ENCODE measurements at places on chromosomes 4 and X. TPM values are rescaled to one million over a fixed set of nuclear protein-coding genes. Genes with fewer than 3 reads are reported as not detected.

DNA sequence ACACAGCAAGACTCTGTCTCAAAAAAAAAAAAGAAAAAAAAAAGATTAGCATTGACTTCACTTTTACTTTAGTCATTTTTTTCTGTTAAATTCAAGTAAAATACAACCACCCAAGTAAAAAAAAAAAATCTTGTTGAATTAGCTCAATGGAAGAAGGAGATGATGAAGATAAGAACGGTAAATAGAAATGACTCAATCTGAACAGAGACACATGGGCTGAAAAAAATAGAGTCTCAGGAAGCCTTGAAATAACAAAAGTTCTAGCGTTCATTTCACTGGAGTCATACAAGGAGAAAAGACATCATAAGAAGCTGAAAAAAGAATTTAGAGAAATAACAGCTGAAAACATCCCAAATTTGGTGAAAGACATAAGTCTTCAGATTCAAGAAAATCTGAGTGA is 75.5 kb downstream of the CASP3 start:
- no peak for DNase-seq
- H3K27ac ChIP-seq: no peak overlapping the region
- H3K4me3 ChIP-seq: no peak overlapping the region

GRCh38 chr4:94814237-94814636 is 56.5 kb downstream of the BMPR1B start:
- no peaks in the 10 kb centered on the region for H3K4me1 ChIP-seq
- no peaks in the 10 kb centered on the region for H3K27me3 ChIP-seq
- no peak overlapping the region for H3K27ac ChIP-seq

DNA sequence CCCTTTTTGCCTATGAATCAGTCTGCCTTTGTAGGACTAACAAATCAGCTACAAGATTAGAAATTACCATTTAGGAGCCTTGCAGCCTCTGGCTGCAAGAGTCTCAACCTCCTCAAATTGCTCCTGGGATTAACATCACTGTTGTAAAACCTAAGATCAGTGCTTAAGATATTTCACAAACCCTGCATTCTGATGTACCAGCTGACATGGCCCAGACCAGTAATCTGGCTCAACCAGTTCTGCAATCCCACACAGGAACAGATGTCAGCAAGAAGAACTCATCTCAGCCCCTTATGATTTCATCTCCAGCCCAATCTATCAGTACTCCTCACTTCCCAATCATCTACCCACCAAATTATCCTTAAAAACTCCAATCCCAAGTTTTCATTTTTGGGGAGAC is 32.5 kb upstream of the AADAT start:
- no peaks in the 10 kb centered on the region for H3K4me1 ChIP-seq
- DNase-seq: no peak
- no peaks in the 10 kb centered on the region for H3K36me3 ChIP-seq
- no peak overlapping the region for H3K27ac ChIP-seq

DNA sequence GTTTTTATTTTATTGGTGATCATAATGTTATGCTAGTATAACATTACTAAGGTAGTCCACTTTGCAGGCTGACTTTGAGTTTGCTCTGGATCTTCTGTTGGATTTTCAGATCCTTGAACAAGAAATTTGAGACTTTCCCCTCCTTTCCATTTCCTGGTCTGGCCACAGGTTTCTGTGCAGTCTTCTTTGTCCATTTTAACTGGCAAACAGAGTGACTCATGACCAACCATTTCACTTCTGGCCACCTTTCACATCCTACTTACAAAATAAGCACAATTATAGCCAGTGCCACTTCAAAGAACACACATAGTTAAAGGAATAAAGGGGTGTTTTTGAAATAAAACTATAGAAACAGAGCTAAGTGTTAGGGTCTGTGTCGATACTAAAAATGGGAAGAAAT is 8.4 kb downstream of the ANK2 start:
- H3K36me3 ChIP-seq: no peaks in the 10 kb centered on the region
- H3K27me3 ChIP-seq: peaks cover 3% of the 10 kb centered on the region

DNA sequence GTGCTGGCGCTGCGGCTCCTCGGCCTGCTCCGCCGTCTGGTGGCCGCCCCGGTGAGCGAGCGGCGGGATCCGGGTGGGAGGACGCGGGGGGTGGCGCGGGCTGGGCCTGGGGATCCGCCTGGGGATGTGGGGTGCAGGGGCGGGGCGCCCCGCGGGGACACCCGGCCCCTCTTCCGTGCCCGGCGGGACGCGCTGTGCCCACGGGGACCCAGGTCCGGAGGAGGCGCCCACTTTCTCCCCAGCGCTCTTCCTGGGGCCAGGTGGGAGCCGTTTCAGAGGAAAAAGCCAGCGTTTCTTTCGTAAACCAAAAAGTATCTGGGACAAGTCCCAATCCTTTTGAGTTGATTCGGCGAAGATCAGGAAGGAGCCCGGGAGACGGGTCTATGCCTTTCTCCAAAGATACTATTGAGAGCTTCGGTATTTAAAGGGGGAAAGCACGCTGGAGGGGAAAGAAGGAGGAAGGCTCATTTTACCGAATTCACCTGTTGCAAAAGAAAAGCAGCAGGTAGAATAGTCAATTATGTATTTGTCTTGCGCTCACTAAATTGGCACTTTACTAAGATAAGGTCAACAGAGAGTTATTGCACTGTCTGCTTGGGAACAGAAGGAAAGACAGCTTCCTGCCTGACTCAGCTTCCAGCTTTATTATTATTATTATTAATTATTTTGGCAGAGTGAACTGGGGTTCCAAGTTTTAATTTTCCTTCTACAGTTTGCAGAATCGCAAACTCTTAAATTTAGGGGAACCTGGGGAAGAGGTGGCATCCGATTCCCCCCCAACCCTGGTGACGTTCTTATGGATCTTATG is 81.5 kb upstream of the CD99 start:
- no peaks in the 10 kb centered on the region for H3K27me3 ChIP-seq
- peaks cover 38% of the 10 kb centered on the region for H3K36me3 ChIP-seq
- no peak for DNase-seq

GRCh38 chr4:80422727-80423404 is 87.3 kb downstream of the CFAP299 start:
- peaks cover 8% of the 10 kb centered on the region for H3K36me3 ChIP-seq
- DNase-seq: no peak
- H3K27me3 ChIP-seq: no peaks in the 10 kb centered on the region
- H3K4me3 ChIP-seq: no peak overlapping the region

GRCh38 chr4:38904090-38904666 is 36.6 kb downstream of the FAM114A1 start:
- peaks cover 8% of the 10 kb centered on the region for H3K4me1 ChIP-seq
- no peak overlapping the region for H3K27ac ChIP-seq
- no peak for DNase-seq
- H3K27me3 ChIP-seq: peaks cover 4% of the 10 kb centered on the region

- H3K36me3 ChIP-seq: no peaks in the 10 kb centered on the region
- no peaks in the 10 kb centered on the region for H3K4me1 ChIP-seq
- H3K4me3 ChIP-seq: no peak overlapping the region
Observed at GRCh38 chrX:63993936-63994335, 208.9 kb upstream of the ARHGEF9 start.

DNA sequence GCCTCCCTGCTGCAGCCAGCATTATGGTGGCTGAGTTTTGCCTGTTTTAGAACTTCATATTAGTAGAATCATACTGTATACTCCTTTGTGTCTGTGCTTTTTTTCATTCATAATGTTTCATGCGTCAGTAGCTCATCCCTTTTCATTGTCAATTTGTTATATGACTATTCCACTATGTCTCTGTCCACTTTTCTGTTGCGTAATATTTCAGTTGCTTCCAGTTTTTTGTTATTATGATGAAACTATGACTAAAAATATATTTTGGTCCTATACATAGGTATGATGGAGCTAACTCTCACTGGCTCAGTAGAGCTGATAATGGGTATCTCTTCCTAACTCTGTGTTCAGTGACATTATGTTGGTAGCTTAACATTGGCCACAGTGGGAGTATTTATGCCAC is 48.3 kb downstream of the DMP1 start:
- no peak overlapping the region for H3K4me3 ChIP-seq
- no peak for DNase-seq
- no peaks in the 10 kb centered on the region for H3K36me3 ChIP-seq
- no peaks in the 10 kb centered on the region for H3K4me1 ChIP-seq
- H3K27me3 ChIP-seq: peaks cover 20% of the 10 kb centered on the region

GRCh38 chr4:170001011-170001744 is 25.0 kb downstream of the MFAP3L start:
- H3K4me3 ChIP-seq: no peak overlapping the region
- no peaks in the 10 kb centered on the region for H3K27me3 ChIP-seq
- peaks cover 4% of the 10 kb centered on the region for H3K4me1 ChIP-seq
- H3K36me3 ChIP-seq: no peaks in the 10 kb centered on the region
- no peak for DNase-seq

DNA sequence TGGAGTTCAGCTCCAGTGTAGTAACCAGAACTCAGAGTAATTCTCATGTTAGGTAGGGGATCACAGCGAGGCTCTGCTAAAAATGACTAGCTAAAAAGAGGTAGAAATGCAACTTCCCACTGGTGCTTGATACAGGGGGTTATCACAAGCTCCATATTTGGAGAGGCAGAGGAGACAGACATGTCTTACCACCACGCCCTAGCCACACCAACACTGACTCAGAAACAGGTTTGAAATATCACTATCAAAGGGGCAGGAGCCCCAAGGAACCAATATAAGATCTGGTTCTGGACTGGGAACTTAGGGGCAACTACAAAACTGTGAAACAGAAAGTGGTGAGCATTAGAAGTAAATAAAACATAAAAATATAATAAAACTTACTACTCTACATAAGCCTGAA is 62.9 kb downstream of the IQCM start:
- no peaks in the 10 kb centered on the region for H3K4me1 ChIP-seq
- H3K36me3 ChIP-seq: no peaks in the 10 kb centered on the region
- H3K27me3 ChIP-seq: no peaks in the 10 kb centered on the region
- no peak overlapping the region for H3K27ac ChIP-seq
- no peak for DNase-seq

GRCh38 chr4:184805462-184806228 is 20.1 kb downstream of the ACSL1 start:
- H3K4me3 ChIP-seq: no peak overlapping the region
- no peaks in the 10 kb centered on the region for H3K27me3 ChIP-seq
- peaks cover 2% of the 10 kb centered on the region for H3K36me3 ChIP-seq
- H3K4me1 ChIP-seq: peaks cover 8% of the 10 kb centered on the region
- no peak overlapping the region for H3K27ac ChIP-seq
- DNase-seq: no peak

DNA sequence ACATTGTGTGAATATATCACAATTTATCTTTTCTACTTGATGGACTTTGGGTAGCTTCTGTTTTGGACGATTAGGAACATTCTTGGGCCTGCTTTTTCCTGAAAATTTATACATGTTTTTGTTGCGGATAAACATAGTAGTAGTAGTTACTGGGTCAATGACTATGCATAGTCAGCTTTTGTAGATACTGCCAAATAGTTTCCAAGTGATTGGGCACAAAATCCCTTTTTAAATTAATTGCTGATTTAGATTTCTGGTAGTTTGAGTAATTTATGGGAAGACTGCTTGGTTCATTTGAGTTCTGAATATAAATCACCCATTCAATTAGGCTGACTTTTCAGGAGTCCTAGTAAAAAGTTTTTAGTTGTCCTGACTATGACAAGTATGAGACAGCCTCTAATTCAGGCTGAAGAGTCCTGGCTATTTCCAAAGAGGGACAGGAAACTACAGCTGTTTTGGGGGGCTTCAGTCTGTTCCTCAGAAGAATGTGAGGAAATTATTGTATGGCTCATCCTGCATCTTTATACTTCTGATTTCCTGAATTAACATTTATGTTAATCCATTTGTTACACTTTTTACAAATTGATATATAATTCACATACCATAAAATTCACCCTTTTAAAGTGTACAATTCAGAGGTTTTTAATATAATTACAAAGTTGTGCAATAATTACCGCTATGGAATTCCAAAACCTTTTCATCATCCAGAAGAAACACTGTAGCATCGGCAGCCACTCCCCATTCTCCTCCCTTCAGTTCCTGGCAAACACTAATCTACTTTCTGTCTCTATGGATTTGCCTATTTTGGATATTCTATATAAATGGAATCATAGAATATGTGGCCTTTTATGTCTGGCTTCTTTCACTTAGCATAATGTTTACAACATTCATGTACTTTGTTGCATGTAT is 14.2 kb downstream of the LRP2BP start:
- H3K4me3 ChIP-seq: no peak overlapping the region
- H3K36me3 ChIP-seq: peaks cover 10% of the 10 kb centered on the region
- no peak overlapping the region for H3K27ac ChIP-seq
- no peak for DNase-seq
- no peaks in the 10 kb centered on the region for H3K27me3 ChIP-seq
- H3K4me1 ChIP-seq: peaks cover 15% of the 10 kb centered on the region

GRCh38 chrX:119147486-119147885 is 19.9 kb upstream of the KIAA1210 start:
- no peak for DNase-seq
- no peak overlapping the region for H3K27ac ChIP-seq
- H3K36me3 ChIP-seq: no peaks in the 10 kb centered on the region

DNA sequence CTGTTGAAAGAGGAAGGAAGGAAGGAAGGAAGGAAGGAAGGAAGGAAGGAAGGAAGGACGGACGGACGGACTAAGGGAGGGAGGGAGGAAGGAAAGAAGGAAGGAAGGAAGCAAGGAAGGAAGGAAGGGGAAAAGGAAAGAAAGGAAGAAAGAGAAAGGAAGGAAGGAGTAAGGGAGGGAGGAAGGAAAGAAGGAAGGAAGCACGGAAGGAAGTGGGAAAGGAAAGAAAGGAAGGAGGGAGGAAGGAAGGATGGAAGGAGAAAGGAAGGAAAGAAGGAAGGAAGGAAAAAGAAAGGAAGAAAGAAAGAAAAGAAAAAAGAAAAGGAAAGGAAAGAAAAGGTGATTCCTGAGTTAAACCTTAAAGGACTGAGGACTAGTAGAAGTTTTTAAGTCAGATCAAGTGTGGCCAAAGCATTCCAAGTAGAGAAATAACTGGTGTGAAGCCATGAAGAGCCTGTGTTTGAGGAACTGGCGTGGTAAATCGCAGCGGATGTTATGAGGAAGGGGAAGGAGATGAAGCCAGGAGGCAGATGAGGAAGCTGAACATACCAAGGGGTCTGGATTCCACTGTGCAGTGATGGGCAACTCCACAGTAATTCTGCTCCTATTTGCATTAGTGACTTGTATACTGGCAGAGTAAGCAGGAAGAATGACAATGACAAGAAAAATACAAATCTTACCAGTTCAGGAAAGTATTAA is 163.5 kb downstream of the MGST2 start:
- peaks cover 3% of the 10 kb centered on the region for H3K4me1 ChIP-seq
- peaks cover 2% of the 10 kb centered on the region for H3K27me3 ChIP-seq
- no peaks in the 10 kb centered on the region for H3K36me3 ChIP-seq
- DNase-seq: no peak
- no peak overlapping the region for H3K4me3 ChIP-seq

GRCh38 chr4:47469951-47470350 is 6.4 kb upstream of the COMMD8 start:
- H3K4me1 ChIP-seq: no peaks in the 10 kb centered on the region
- peaks cover 11% of the 10 kb centered on the region for H3K27me3 ChIP-seq
- no peaks in the 10 kb centered on the region for H3K36me3 ChIP-seq
- no peak overlapping the region for H3K27ac ChIP-seq

The AWAT2 gene
- not detected for total RNA-seq

The CCDC120 gene
- total RNA-seq: 9.1 TPM

The SMR3B gene
- not detected for total RNA-seq

The ATOH1 gene
- not detected for total RNA-seq

The PFKFB1 gene
- 0.44 TPM for total RNA-seq

The TMSB15A gene
- not detected for total RNA-seq

The CPZ gene
- total RNA-seq: not detected

The SLC25A5 gene
- 321 TPM for total RNA-seq

The SERTM2 gene
- not detected for total RNA-seq

The UNC5C gene
- total RNA-seq: not detected

The MGAT4D gene
- not detected for total RNA-seq

The ARHGAP10 gene
- 6.5 TPM for total RNA-seq

The HTATSF1 gene
- total RNA-seq: 65.2 TPM

The NALF2 gene
- total RNA-seq: not detected

The SPANXB1 gene
- total RNA-seq: not detected

The XK gene
- total RNA-seq: 0.08 TPM

The NLRP2B gene
- not detected for total RNA-seq

The SMC1A gene
- total RNA-seq: 117 TPM

The IL1RAPL1 gene
- total RNA-seq: not detected
